ENCODE measurements at places on chromosomes 3 and 15.

DNA sequence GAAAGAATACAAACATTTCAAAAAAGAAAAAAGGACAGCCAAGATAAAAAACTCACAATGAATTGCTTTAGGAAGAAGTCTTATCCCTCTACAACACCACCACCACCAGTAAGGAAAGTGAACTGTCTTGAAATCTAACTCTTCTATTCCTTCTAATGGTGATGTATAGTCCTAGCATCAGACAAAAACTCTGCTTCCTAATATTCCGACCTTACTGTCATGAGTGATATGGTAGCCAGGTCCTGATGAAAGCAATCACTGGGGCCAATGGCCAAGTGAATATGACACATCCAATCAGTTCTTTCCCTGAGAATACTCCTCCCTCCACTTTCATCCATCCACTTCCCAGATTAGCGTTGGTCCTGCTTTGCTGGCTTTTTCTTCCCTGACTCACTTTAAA, 14.8 kb downstream of the GK5 start:
- no peak for DNase-seq

- DNase-seq: no peak
Measured at GRCh38 chr3:71847794-71848193, 62.8 kb upstream of the PROK2 start.

DNA sequence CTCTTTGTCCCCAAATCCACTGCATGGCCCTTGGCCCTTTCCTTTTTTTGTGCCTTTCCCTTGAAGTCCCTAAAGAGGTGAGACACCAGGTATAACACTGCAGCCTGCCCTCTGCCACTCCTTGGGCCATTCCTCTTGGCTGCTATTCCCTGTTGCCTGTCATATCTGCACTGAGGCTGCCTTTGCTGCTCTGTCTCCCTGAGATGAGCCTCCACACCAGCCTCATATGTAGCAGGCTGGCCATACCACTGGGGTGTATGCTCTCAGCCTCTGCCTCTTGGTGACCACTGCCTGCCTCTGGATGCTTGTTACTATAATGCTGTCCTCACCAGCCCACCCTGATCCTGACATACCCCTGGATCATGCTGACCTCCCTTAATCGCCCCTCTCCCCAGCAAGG, 252.0 kb downstream of the CLSTN2 start:
- DNase-seq: no peak

GRCh38 chr3:123119802-123120201, 53.0 kb downstream of the PDIA5 start:
- DNase-seq: no peak

- DNase-seq: no peak
Measured at GRCh38 chr3:60650171-60650570, 601.1 kb downstream of the FHIT start.
